ENCODE measurements at places on chromosomes 2 and 18. TPM values are rescaled to one million over a fixed set of nuclear protein-coding genes. Genes with fewer than 3 reads are reported as not detected.
A peak's percentile ranks its signal among the peaks of the same experiment; 100 is the strongest.

POTEC gene
- total RNA-seq: not detected

KLHL41 gene
- total RNA-seq: 0.34 TPM

CCDC85A gene
- total RNA-seq: not detected

DCDC2C gene
- not detected for total RNA-seq

DNA sequence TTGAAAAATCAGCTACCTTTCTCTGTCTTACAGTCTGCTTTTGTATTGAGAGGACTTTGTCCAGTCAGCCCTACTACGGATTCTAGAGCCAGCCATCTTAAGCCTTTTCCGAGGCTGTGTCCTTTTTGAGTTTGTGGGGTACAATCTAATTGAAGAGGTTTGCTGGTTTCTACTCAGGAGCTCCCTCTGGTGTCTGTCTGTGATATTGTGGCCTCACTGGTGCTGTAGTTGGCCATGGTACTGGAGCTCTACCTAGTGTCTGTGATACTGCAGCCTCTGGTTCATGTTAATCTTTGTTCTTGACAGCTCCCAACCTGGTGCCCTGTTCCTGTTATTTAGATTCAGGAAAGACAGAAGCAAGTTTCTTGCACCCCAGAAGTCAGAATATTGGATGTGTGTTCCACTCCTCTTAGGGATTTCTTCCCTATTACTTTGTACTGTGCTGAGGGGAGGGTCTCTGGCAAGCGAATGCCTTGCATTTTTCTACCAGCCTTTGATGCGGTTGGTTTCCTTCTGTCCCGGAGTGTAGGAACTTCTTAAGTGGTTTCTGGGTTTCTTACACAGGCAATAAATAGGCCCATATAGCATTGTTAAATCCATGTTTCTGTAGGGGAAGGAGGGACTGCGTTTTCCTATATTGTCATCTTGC is 78.5 kb downstream of the ACSL3 start:
- H3K36me3 ChIP-seq: peaks cover 47% of the 10 kb centered on the region
- no peak overlapping the region for H3K4me3 ChIP-seq
- H3K27me3 ChIP-seq: no peaks in the 10 kb centered on the region

GRCh38 chr2:55175254-55176093 is 56.6 kb downstream of the CLHC1 start:
- DNase-seq: no peak
- H3K27ac ChIP-seq: no peak overlapping the region
- H3K36me3 ChIP-seq: no peaks in the 10 kb centered on the region
- peaks cover 8% of the 10 kb centered on the region for H3K4me1 ChIP-seq

GRCh38 chr2:39697454-39697853 is 31.7 kb downstream of the TMEM178A start:
- no peaks in the 10 kb centered on the region for H3K36me3 ChIP-seq
- no peak for DNase-seq
- H3K4me3 ChIP-seq: no peak overlapping the region
- peaks cover 11% of the 10 kb centered on the region for H3K27me3 ChIP-seq
- no peaks in the 10 kb centered on the region for H3K4me1 ChIP-seq
- no peak overlapping the region for H3K27ac ChIP-seq

- no peak for DNase-seq
- no peaks in the 10 kb centered on the region for H3K27me3 ChIP-seq
- H3K4me1 ChIP-seq: no peaks in the 10 kb centered on the region
- H3K4me3 ChIP-seq: no peak overlapping the region
- no peaks in the 10 kb centered on the region for H3K36me3 ChIP-seq
These were observed 555.2 kb downstream of the STK39 start for GRCh38 chr2:167692191-167692590.

- no peak overlapping the region for H3K4me3 ChIP-seq
- no peaks in the 10 kb centered on the region for H3K4me1 ChIP-seq
- peaks cover 2% of the 10 kb centered on the region for H3K27me3 ChIP-seq
- H3K36me3 ChIP-seq: no peaks in the 10 kb centered on the region
- H3K27ac ChIP-seq: no peak overlapping the region
These were observed 21.3 kb upstream of the MAPRE2 start for GRCh38 chr18:35019933-35020332.

- H3K27ac ChIP-seq: no peak overlapping the region
- H3K27me3 ChIP-seq: peaks cover 7% of the 10 kb centered on the region
- DNase-seq: no peak
These were observed 48.4 kb upstream of the FRZB start for GRCh38 chr2:182914852-182915251.

DNA sequence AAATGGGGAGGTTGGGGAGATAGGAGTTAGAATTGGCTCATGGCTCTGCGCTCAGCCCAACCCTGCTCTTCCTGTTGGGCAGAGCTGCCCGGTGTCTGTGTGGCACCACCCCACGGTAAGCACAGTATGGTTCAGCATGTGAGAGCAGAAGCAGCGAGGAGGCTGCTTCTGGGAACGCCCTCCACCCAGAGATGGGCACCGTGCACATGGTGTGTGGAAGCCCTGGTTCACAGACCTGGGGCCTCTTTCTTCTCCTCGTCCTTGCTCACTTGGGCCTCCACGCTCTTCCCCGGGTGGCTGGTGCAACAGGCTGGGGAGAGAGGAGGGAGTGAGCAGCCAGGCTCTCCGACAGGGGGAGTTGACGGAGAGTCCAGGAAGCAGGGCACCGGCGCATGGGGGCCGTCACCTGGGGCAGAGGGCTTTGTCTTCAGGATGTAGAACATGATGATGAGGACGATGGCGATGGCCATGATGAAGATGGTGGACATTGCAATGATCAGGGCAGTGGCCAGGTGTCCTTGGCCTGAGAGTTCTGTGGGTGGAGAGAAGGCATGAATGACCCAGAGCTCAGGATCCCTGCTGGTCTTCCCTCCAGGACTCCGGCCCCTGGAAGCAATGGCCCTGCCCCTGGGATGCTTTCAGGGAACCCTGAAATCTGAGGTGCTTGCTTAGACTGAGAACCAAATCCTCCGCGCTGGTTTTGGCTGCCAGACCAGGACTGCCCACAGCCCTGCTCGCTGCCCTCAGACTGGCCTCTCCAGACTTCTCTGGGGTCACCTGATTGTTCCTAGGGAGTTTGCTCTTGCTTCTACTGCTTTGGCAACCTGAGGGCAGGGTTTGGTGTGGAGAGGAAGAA is 78.3 kb downstream of the EDAR start:
- H3K27ac ChIP-seq: no peak overlapping the region
- H3K27me3 ChIP-seq: no peaks in the 10 kb centered on the region
- no peak for DNase-seq
- H3K36me3 ChIP-seq: no peaks in the 10 kb centered on the region
- no peak overlapping the region for H3K4me3 ChIP-seq
- no peaks in the 10 kb centered on the region for H3K4me1 ChIP-seq

DNA sequence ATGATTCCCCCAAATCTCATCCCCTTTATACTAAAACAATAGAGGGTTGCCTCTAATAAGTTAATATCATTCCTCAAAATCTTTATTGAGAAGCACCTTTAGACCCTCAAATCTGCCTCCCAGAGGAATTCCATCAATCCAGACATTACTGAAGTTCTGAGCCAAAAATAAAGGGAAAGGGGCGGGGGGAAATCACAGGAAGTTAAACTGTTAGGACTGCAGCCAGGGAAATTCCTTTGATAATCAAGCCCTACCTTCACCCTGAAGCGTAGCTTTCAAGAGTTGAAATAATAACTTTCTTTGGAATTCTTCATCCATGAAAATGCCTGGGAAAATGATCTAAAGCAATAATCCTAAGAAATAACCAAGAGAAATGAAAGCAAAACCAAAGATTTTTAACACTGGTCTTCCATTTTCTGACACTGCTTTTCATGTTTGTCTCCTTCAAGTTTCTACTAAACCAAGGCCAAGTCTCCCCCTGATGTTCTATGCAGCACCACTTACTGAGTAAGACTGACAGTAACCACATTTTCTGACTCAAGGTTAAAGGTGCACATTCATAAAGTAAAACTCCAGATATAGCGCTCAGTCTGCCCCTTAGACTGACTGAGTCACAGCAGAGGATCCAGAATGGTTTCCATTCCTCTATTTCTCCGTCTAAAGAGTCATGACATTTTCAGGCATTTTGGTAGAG is 78.2 kb downstream of the TCF4 start:
- no peak overlapping the region for H3K4me3 ChIP-seq
- no peak overlapping the region for H3K27ac ChIP-seq
- no peaks in the 10 kb centered on the region for H3K36me3 ChIP-seq
- no peaks in the 10 kb centered on the region for H3K27me3 ChIP-seq
- DNase-seq: no peak

DNA sequence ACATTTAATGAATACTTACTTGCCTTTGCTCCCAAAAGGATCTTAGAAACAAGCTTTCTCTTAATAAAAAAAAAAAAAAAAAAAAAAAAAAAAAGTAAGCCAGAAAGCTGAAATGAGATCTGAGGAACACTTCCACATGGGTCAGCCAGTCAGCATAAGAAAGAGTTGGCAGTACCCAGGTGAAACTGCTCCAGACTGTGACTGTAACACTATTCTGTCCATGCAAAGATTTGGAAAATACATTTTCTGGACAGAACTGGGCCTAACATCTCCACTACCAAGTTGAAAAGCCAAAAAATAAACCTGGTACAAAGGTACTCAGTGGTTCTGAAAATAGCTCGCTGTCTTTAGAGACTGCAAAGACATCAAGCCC is 135.7 kb downstream of the THADA start:
- H3K36me3 ChIP-seq: peaks cover 8% of the 10 kb centered on the region
- no peaks in the 10 kb centered on the region for H3K27me3 ChIP-seq
- peaks cover 9% of the 10 kb centered on the region for H3K4me1 ChIP-seq
- H3K27ac ChIP-seq: no peak overlapping the region

- H3K4me3 ChIP-seq: no peak overlapping the region
- no peaks in the 10 kb centered on the region for H3K36me3 ChIP-seq
- no peak for DNase-seq
- H3K4me1 ChIP-seq: no peaks in the 10 kb centered on the region
- H3K27ac ChIP-seq: no peak overlapping the region
- peaks cover 1% of the 10 kb centered on the region for H3K27me3 ChIP-seq
These were observed 260.2 kb upstream of the SESTD1 start for GRCh38 chr2:179524809-179525339.

DNA sequence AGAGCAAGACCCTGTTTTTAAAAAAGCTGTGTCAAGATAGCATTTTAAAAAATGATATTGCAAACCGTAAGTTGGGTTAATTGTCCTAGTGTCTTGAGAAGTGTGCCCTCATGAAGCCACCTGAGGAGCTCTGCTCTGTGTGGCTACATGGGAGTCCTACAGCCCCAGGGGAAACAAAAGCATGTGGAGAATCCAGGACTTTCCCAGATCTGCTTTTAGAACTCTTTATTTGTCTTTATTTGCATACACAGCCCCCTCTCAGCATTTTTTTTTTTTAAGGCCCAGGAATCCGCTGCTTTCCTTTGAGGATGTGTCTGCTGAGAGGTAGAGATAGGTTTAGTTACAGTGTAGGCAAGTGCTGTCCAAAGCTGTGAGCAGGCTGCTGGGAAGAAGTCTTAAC is 219.2 kb downstream of the FHOD3 start:
- no peak overlapping the region for H3K4me3 ChIP-seq
- H3K4me1 ChIP-seq: no peaks in the 10 kb centered on the region
- H3K36me3 ChIP-seq: no peaks in the 10 kb centered on the region
- no peaks in the 10 kb centered on the region for H3K27me3 ChIP-seq

DNA sequence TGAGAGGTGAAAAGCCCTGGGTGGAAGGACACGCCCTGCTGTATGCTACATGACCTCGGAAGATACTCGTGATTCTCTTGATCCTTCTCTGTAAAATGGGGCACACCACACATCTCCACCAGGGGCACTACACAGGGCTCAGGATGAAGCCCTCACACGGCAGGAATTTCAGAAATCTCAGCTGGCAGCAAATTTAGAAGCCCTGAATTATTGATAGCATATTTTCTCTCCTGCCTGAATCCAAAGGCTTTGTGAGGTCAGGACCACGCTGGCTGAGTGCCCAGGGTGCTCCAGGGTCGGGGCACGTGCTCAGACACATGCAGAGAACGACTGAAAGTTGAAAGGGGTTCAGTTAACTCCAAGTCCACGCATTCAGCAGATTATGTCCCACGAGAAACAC is 42.1 kb upstream of the GALR1 start:
- no peak overlapping the region for H3K4me3 ChIP-seq
- no peaks in the 10 kb centered on the region for H3K36me3 ChIP-seq
- peak; percentile 69 for DNase-seq
- H3K4me1 ChIP-seq: peaks cover 40% of the 10 kb centered on the region

DNA sequence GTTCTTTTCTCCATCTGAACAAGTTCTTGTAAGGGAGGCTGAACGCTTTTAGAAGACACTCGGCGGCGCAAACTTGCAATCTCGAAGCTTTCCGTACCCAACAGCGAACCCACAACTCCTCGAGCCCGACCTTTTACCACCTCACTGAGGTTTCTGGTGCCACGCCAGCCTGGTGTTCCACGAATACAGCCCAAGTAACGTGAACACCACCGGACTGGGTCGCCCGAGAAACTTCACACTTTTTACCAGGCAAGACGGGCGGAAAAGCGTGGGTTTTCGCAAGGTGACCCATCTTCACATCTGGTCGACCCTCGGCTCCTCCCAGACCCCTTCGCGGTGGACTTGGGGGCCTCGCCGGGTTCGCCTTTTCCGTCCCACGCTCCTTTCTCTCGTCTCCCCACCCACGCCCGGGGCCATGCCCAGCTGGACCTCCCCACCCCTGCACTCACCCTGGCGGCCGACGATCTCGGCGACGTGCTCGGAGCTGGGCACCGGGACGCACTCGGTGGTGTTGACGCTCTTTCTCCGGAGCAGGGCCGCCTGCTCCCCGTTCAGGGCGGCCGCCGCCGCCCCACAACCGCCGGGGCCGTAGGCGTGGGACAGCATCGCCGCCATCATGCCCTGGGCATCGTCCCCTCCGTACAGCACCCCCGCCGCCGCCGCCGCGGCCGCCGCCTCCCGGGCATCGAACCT is 1.2 kb downstream of the MEX3C start:
- H3K36me3 ChIP-seq: peaks cover 37% of the 10 kb centered on the region
- H3K27me3 ChIP-seq: no peaks in the 10 kb centered on the region
- peaks cover 31% of the 10 kb centered on the region for H3K4me1 ChIP-seq
- peak; percentile 76 for DNase-seq

DNA sequence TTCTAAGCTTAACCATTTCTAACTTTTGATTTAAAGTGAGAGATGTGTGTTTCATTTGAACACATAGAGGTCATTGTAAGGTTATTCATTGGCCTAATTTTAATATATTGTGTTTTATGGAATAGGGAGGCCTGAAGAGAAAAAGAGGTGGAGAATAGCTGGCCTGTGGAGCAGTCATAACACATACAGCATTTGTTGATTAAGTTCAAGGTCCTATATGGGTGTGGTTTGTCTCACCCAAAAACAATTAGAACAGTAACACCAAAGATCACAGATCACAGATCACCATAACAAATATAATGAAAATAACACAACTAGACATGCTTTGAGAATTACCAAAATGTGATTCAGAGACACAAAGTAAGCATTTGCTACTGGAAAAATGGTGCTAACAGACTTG is 252.4 kb upstream of the SPOPL start:
- no peak overlapping the region for H3K4me3 ChIP-seq
- H3K4me1 ChIP-seq: no peaks in the 10 kb centered on the region
- no peak overlapping the region for H3K27ac ChIP-seq
- no peaks in the 10 kb centered on the region for H3K27me3 ChIP-seq
- no peaks in the 10 kb centered on the region for H3K36me3 ChIP-seq

Measured in activated CD8-positive, alpha-beta T cell treated with anti-CD3 and anti-CD28 coated beads for 36 hours (primary cell).